RCC 7860 (cell line): ENCODE measurements at places on chromosomes 16 and 17.

GRCh38 chr16:3523281-3523680 is 22.5 kb downstream of the CLUAP1 start:
- DNase-seq: no peak

DNA sequence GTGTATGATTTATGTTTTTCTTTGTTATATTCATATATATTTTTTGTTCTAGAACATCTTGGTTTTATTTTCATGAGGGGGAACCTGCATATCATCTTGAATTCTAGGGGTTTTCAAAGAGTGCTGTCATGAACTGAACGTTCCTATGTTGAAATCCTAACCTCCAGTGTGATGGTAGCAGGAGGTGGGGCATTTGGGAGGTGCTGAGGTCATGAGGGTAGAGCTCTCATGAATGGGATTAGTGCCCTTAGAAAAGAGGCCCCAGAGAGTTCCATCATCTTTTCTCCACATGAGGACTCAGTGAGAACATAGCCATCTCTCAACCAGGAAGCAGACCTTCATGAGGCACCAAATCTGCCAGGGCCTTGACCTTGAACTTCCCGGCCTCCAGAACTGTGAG is 34.6 kb upstream of the CCDC182 start:
- no peak for DNase-seq

GRCh38 chr16:51125992-51126391 is 25.1 kb downstream of the SALL1 start:
- DNase-seq: no peak

DNA sequence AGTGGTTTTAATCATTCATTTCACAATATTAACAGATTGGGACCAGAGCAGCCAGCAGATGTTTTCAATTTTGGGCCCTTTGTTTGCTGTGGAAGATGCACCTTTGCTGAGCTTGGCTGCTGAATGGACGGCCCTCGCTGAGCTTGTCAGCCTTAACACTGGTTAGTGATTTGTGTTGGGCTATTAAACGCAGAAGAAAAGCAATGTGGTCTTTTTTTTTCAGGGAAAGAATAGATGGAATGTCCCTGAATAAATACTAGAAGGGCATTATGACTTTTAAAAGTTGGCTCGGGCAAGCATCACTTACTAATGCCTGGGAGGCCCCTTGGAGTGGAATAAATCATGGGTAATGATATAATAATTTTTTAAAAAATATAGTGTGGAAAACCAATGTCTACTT is 297.0 kb downstream of the MAP2K6 start:
- no peak for DNase-seq

GRCh38 chr17:61462719-61463315 is 10.6 kb downstream of the TBX4 start:
- no peak for DNase-seq

GRCh38 chr17:6752068-6752909 is 3.6 kb upstream of the XAF1 start:
- peak; percentile 97 for DNase-seq

DNA sequence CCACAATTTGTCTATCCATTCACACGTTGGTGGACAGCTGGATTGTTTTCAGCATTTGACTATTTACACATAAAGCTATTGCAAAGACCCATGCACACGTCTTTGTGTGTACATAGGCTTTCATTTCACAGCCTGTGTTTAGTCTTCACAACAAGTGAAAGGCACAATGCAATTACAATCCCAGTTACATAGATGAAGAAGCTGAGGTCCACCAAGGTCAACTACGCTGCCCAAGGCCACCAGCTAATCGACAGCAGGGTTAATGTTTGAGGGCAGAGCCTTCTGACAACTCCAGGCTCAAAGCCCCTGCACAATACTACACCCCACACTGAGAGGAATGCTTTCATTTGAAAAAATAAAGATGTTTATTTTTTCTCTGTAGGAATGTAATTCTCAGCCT is 93.6 kb upstream of the CDH13 start:
- no peak for DNase-seq

- DNase-seq: no peak
These were observed 2.7 kb downstream of the CCDC102A start for GRCh38 chr16:57533431-57534336.

DNA sequence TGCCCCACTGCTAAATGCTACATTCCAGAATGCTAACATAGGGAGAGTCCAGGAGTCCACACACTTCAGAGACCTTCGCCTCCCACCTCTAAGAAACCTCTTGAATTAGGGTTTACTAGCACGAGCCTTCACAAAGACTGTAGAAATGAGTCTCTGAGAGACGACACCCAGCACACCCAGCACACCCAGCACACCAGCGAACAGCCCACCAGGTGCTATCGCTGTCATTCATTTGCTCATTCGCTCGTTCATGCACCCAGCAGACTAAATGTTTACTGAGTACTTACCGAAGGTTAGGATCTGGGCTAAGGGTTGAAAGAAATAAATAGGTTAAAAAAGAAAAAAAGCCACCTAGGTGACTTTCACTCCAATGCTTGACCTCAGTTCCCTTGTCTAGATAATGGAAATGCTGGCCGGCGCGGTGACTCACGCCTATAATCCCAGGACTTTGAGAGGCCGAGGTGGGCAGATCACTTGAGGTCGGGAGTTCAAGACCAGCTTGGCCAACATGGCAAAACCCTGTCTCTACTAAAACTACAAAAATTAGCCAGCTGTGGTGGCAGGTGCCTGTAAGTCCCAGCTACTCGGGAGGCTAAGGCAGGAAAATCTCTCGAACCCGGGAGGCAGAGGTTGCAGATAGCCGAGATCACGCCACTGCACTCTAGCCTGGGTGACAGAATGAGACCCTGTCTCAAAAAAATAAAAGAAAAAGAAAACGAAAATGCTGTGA is 100.8 kb downstream of the ADCY9 start:
- peak; percentile 80 for DNase-seq

- DNase-seq: no peak
These were observed 439.1 kb downstream of the XYLT1 start for GRCh38 chr16:17031484-17032268.

DNA sequence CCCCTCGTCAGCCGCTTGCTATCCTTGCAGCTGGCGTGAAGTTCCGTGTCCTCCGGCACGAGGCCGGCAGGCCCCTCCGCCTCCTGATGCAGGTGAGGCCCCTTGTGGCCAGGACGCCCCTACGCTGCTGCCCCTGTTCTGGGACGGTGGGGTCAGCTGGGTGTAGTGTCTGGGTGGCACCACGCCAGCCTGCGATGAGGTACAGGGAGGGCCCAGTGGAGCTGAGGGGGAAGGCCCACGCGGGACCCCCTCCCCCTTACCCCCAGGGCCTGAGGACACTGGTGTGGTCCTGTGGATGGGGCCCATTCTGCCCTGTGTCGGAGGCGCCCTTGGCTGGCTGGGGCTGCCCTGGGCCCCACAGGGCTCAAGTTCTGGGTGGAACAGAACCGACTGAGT is 7.7 kb upstream of the RAB40C start:
- no peak for DNase-seq

DNA sequence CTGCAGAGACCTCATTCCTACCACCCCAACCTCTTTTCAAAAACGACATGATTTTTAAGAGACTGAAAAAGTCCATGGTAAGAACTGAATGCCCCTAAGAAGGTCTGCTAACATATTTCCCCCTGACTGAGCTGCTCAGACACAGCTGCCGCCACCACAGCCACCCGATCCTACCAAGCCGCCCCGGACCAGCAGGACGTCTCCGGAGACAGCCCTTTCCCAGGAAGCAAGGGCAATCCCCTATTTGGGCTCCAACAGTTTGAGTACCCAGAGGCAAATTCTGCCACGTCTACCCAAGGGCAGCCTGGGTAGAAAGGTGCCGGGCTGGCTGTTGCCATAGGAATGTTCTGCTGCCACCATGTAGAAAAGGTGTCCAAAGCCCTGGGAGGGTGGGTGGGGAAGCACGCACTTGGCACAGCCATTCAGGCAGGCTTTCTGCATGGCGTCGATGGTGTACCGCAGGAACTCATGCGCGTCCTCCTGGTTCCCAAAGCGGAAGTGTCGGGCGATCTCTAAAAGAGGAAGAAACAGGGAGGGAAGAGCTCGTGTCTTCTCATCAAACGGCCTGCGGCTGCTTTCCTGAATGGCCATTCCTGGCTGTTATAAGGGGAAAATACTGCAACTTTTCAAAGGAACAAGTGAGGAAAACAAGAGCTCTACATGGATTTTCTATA is 13.6 kb downstream of the USP36 start:
- DNase-seq: no peak

GRCh38 chr17:8338753-8339140 is 893 bp upstream of the ODF4 start:
- DNase-seq: no peak

DNA sequence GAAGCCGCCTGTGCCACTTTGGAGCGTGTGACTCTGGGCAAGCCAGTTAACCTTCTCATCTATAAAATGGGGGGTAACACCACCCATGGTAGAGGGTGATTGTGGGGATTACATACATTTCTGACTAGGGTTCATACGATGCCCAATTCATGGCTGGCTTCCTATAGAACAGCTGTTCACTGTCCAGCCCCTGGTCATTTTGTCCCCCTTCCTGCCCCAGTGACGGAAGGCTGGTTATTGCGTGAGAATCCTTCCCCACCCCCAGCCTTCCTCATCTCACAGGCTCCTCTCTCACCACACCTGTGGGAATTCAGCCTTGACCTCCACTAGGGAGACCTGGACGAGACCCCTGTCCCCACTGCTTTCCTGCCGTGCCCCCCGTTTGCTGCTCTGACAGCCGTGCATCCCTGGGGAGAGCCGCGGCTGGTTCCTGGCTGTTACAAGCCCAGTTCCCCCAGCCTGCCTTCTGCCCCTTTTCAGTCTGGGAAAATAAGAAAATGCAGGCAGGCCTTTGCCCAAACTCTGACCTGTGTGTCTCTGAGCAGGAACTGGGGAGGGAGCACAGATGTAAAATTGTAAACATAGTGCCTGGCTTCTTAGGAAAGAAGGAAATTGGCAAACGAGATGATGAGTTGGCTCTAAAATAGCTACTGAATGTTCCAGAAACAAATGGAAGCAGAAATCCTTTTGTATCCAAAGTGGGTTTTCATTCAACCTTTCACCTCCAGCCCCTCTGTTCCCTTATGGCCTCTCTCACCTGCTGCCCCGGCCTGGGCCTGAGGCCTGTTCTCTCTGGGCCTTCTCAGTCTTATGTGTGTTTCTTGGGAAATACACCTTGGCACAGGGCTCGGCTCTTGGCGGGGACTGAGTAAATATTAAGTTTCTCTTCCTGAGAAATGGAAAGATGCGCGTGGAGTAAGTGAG is 67.3 kb downstream of the OR1D5 start:
- no peak for DNase-seq

DNA sequence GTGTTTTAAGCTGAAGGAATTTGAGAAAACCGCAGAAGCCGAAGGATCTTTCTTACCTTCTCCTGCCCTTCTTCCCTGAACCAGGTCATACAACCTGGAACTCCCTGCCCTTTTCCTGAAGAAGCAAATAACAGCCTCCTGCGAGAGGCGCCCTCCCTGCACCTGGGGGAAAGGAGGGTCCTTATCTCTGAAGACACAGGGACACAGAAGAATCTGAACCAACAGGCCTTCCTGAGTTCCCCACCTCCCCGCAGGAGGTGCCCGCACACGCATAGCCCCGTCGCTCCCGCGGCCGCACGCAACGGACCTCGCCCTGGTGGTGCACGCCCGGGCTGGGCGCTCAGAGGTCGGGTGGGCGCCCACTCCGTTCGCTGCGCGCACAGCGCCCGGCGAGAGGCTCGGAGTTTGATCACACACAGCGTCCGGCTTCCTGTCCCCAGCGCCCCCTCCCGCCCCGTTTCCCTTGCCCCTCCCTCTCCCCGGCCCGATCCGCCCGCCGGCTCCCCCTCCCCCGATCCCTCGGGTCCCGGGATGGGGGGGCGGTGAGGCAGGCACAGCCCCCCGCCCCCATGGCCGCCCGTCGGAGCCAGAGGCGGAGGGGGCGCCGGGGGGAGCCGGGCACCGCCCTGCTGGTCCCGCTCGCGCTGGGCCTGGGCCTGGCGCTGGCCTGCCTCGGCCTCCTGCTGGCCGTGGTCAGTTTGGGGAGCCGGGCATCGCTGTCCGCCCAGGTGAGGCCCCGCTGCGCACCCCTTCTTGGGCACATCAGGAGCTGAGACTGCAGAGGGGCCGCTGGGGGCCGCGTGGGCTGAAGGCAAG is at the start of gene TNFSF12:
Gene TNFSF12 (plus strand): TSS at position 474 of the 816 bp plus-strand sequence. CDS start 96 bp downstream, at position 570.
- DNase-seq: no peak

DNA sequence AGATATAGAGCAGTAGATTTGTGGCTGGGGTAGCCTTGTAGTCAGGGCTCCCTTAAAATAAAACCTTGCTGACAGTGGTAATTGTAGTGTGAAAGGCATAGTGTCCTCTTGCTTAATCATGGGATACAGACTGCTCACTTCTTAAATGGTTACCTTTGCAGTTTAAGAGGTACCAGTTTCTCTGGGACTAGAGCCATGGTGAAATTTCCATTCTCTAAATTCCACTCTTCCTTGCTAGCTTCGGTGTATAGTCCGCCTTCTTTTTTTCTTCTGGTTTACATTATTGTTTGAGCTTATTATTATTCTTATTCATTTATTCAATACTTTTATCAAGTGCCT is 1.6 kb downstream of the CCP110 start:
- no peak for DNase-seq

DNA sequence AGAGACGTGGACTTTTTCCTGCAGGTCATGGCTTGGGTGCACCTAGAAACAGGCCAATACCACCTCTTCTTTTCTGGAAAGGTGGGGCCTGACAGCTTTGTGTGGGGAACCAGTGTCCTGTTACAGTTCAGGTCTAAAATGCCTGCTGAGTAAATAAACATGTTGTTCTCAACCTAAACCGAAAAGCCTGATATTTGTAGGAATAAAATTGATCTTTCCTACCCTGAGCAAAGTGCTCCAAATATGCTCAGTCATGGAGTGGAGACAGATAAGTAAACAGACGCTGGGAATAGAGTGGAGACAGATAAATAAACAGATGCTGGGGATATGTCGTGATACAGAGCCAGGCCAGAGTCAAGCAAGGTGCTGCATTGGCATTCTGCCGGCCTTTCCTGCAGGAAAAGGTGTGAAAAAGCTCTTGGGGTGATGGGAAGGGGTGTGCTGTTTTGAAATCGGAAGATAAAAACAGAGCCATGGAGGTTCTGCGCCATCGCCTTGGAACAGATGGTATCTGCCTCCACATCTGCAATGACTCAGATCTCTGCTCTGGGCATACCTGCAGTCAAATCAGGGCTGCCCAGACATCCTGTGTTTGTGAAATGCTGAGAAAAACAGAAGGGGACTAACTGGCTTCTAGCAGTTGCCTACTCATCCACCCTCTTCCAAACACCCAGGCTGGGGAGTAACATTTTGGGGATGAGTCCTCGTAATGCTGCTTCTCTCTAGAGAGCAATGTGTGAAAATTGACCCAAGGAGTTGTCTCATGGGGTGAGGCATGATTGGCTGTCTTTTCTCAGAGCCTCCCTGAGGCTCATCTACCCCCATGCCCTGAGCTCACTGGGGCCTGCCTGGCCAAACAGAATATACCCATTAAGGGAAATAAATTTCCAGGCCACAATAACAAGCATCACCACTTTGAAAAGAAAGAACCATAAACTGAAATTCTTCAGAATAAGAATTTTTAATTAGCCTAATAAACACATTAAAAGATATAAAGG is 16.8 kb upstream of the TRPV2 start:
- DNase-seq: no peak

GRCh38 chr16:89216315-89217137 is 977 bp upstream of the ZNF778 start:
- peak; percentile 40 for DNase-seq

- DNase-seq: no peak
These were observed 33.2 kb downstream of the CYTH1 start for GRCh38 chr17:78748730-78749317.
